Activated T-helper 1 cell treated with anti-CD3 and anti-CD28 coated beads, Interleukin-12 subunit alpha, Interleukin-12 subunit beta, Interleukin-2, Interleukin-4 antibody, amounts not matched to agents 30 ng/mL and 10 ng/mL and 1 ng/mL, durations not matched to agents 14 hours and 24 hours and 36 hours (primary cell): ENCODE measurements at places on chromosomes 7 and 10. TPM values are rescaled to one million over a fixed set of nuclear protein-coding genes. Genes with fewer than 3 reads are reported as not detected.

The SUN1 gene
- total RNA-seq = 76.4 and 82.2 TPM in 2 replicates

The EPHB6 gene
- 5.6 and 6.0 TPM in 2 replicates for total RNA-seq

The LRRD1 gene
- not detected in 2 replicates for total RNA-seq

The SCIN gene
- total RNA-seq = not detected in 2 replicates

The EVX1 gene
- total RNA-seq = not detected in 2 replicates

The COL1A2 gene
- total RNA-seq = 9.3 and 10.2 TPM in 2 replicates

The PILRA gene
- 9.6 and 9.9 TPM in 2 replicates for total RNA-seq

The CCDC3 gene
- 0.13 TPM in 1 of 2 replicates, not detected in the other for total RNA-seq
